ENCODE measurements at places on chromosomes 4 and X.
A peak's percentile ranks its signal among the peaks of the same experiment; 100 is the strongest.

DNA sequence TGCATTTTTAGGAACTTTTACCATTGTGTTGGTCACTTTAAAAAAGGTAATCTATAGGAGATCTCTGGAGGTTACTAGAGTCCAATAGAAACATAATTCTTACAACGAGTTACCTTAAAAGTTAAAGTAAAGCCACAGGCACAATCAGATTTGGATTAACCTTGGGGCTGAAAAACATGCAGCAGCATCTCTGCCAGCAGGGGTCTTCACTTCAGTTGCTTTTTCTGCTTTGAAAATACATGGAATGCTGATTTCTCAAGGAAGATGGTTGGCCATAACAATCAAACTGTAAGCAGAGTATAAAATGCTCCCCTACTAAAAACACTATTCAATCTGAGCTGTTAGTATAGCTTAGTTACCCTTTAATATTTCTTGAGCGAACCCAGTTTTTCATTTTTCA lies 1072.3 kb upstream of the PCDH10 start:
- no peak for DNase-seq

DNA sequence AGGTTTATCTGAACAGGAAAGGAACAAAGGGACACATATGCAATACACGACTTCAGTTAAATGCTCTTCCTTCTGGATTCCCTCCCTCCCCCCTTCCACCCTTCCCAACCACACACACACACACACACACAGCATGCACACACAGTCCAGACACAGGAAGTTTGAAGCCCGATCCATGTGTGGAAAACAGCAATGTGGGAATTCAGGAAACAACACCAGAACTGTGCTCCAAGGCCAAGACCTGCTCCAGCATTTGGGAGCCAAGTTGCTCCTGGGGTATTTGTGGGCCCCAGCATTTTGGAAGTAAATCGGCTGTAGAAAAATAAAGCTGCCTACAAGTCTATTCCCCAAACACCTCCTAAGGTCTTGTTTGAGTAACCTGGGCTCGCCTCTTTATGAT lies 5.6 kb upstream of the AMOT start:
- DNase-seq = no peak

- DNase-seq = no peak
These were observed 11.0 kb downstream of the ARSJ start for GRCh38 chr4:113968473-113968872.

- DNase-seq = no peak
These were observed 20.1 kb downstream of the ACSL1 start for GRCh38 chr4:184805462-184806228.

- peak; percentile 31 for DNase-seq
These were observed 77.0 kb downstream of the COQ2 start for GRCh38 chr4:83207497-83208101.

DNA sequence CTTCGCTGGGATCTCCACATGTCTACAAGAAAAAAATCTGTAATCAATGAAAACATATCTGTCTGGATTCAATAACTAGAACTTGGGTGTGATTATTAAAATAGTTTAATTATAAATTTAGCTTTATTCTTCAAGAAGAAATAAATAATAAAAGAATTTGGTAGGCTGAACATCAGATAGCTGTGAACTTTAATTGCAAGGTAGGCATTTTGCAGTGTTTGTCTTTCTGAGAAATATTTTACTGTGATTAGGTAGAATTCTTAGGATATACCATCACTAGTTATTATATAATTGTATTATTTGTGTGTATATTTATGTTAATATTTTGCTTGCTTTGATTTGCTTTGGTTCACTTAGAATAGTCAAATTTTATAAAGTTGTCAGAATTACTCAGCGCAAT lies 409.4 kb downstream of the PCDH18 start:
- DNase-seq = no peak

DNA sequence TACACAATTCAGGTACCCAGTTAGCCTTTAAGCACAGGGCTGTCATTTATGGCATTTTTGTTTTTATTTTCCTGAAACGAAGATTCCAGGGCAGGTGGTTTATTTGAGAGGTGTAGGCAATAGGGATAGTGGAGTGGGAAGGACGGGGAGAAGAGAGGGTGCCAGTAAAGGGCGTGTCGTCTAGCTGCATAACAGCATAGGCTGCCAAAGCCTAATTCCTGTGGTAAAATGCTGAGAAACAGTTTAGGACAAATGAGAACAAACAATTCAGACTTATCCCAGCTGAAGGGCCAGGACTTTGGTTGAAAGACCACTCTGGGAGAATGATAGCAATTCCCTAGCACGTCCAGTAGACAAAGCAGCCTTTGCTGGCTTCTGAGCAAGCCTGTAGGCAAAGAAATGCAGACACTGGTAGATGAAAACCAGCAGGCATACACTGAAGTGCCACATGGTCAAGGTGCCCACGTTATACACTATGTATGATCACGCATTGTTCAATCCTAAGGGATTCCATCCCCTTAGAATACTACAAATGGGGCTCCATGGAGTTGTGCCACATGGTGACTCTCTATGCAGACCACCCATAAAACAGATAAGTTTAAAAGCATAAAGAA lies 70.6 kb downstream of the PKD2 start:
- no peak for DNase-seq

- DNase-seq = peak; percentile 25
These were observed 70.2 kb upstream of the AFAP1 start for GRCh38 chr4:8009710-8010511.

DNA sequence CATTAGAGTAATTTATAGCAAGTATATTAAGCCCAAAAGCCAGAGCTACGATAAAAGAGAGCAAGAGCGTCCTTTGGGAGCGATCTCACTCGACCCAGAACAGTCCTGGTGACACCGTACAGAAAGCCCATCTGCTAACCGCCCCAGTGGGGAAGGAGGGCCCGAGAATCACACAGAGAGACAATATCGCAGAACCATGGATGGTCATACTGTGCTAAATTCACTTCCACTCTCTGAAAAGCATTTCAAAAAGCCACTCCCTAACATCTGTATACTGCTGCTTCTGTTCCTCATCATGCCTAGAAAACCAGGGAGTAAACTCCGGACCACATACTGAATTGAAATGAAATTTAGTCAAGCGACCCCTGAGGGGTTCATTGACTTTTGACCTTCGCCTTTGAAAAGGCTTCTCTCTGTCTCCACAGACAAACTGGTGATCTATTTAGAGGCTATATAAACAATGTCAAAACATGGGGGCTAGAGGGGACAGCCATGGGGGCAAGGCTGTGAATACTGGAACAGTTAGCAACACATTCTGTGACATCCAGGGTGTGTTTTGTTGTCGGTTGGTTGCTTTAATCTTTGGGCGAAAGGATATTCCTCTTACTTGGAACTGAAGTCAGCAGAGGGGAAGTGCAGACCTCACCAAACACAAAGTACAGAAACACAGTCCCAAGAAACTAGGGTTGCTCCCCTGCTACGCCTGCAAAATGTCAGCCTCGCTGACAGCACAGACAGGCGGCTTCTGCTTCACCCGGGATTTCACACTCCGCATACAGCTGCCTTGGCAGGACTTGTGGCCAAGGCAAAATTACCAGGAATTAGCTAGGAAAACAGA lies 129.0 kb upstream of the RASGEF1B start:
- DNase-seq = no peak
